ENCODE measurements at places on chromosomes 16 and 17. TPM values are rescaled to one million over a fixed set of nuclear protein-coding genes. Genes with fewer than 3 reads are reported as not detected.

TBC1D3 gene
- not detected for total RNA-seq

HOXB4 gene
- 4.9 TPM for total RNA-seq

CCL8 gene
- total RNA-seq = 1.5 TPM

TMC8 gene
- 26.6 TPM for total RNA-seq

MPP3 gene
- 28.6 TPM for total RNA-seq

ASGR1 gene
- 4.3 TPM for total RNA-seq

DOC2B gene
- total RNA-seq = 13.7 TPM

MMP28 gene
- 55.6 TPM for total RNA-seq

SULT1A2 gene
- total RNA-seq = 13.0 TPM

TP53TG3C gene
- not detected for total RNA-seq

CASKIN1 gene
- total RNA-seq = 0.06 TPM

SLC6A2 gene
- total RNA-seq = not detected

EVPLL gene
- total RNA-seq = 1.8 TPM

MPO gene
- 0.35 TPM for total RNA-seq

FOXF1 gene
- total RNA-seq = 46.4 TPM

COTL1 gene
- total RNA-seq = 129 TPM

SMIM36 gene
- not detected for total RNA-seq

CD300A gene
- 17.5 TPM for total RNA-seq

SRCIN1 gene
- 2.1 TPM for total RNA-seq

GINS2 gene
- total RNA-seq = 0.46 TPM

DCAKD gene
- total RNA-seq = 21.8 TPM

ABCA6 gene
- 36.3 TPM for total RNA-seq

SLC12A3 gene
- total RNA-seq = not detected

TMEM88 gene
- total RNA-seq = 10.7 TPM

CIBAR2 gene
- total RNA-seq = not detected

MEOX1 gene
- 1.5 TPM for total RNA-seq

CCL13 gene
- 10.2 TPM for total RNA-seq

TNRC6A gene
- 46.5 TPM for total RNA-seq

CHST5 gene
- total RNA-seq = not detected

SLC35G6 gene
- total RNA-seq = not detected

ZNF747 gene
- total RNA-seq = 11.5 TPM

ARHGDIG gene
- 1.3 TPM for total RNA-seq

ST6GALNAC2 gene
- total RNA-seq = 24.5 TPM

TPSB2 gene
- 181 TPM for total RNA-seq

FBXW10 gene
- total RNA-seq = not detected

GDPD3 gene
- total RNA-seq = 11.5 TPM

UBALD2 gene
- total RNA-seq = 56.7 TPM

SMTNL2 gene
- total RNA-seq = 2.7 TPM

TBC1D28 gene
- total RNA-seq = not detected

CCL7 gene
- total RNA-seq = not detected

SPATA32 gene
- not detected for total RNA-seq

GP1BA gene
- total RNA-seq = 0.55 TPM
